ENCODE measurements at places on chromosomes 11 and 22. TPM values are rescaled to one million over a fixed set of nuclear protein-coding genes. Genes with fewer than 3 reads are reported as not detected.

- peaks cover 23% of the 10 kb centered on the region for H3K27me3 ChIP-seq
- DNase-seq, result no peak
- peaks cover 5% of the 10 kb centered on the region for H3K4me1 ChIP-seq
- no peak overlapping the region for H3K4me3 ChIP-seq
These were observed 325.5 kb downstream of the NTM start for GRCh38 chr11:131695889-131696429.

DNA sequence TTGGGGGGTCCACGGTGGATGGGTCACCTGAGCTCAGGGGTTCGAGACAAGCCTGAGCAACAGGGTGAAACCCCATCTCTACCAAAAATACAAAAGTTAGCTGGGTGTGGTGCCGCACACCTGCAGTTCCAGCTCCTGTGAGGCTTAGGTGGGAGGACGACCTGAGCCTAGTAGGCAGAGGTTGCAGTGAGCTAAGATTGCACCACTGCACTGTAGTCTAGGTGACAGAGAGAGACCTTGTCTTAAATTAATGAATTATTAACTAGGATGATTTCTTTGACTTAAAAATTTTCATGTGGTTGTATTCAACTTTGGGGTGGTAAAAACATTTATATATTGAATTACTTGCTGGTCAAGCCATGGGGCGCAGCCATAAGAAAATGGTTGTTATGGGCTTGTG lies 33.9 kb downstream of the CCDC83 start:
- no peak overlapping the region for H3K27ac ChIP-seq
- no peak overlapping the region for H3K4me3 ChIP-seq
- peaks cover 4% of the 10 kb centered on the region for H3K4me1 ChIP-seq
- H3K36me3 ChIP-seq, result no peaks in the 10 kb centered on the region
- H3K27me3 ChIP-seq, result peaks cover 15% of the 10 kb centered on the region
- no peak for DNase-seq

DNA sequence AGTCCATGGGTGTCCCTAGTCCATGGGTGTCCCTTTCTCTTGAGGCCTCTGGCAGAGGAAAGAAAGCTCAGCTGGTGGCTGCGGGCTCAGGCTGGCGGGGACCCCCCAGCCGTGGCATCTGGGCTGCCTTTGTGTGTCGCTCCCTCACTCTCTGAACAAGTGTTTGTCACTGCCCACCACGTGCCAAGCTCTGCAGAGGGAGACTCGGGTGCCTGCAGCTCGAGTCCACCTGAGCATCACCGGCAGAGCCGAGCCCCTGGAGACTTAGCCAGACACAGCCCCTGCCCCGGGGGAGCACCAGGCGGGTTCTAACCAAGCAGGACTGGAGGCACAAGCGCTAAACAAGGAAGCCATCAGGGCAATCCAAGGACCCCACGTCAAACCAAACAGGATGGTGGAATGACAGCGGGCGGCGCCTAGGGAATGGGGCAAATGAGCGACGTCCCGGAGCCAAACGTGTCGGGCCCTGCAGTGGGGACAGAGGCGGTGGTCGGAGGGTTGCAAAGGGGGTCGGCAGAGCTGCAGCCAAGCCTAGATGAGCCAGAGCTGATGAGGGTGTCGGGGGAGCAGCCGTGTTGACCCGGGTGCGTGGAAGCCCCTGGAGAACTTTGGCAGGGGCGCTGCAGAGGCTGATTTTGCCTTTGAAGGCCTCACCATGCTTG lies 2.1 kb upstream of the GRAMD4 start:
- DNase-seq, result no peak
- H3K4me1 ChIP-seq, result peaks cover 12% of the 10 kb centered on the region
- no peaks in the 10 kb centered on the region for H3K36me3 ChIP-seq
- no peak overlapping the region for H3K27ac ChIP-seq
- H3K4me3 ChIP-seq, result no peak overlapping the region

DNA sequence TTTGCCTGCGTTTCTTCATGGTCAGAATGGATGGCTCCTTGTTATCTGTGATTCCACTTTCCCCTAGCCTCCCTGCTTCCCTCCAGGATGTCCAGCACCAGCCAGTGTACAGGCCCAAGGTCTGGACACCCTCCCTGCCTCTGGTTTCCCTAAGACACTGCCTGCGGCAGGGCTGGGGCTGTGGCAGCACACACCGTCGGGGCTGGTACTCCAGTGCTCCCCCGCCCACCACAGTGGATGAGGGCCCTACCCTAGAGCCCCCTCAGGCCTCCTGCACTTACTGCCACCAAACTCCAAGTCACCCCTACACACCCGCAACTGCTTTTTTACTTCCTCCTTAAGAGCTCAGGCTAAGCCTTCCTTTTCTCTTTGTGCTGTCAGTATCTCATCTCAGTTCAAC lies 28.9 kb downstream of the ZNF214 start:
- no peak overlapping the region for H3K4me3 ChIP-seq
- H3K27ac ChIP-seq, result no peak overlapping the region
- DNase-seq, result no peak
- no peaks in the 10 kb centered on the region for H3K36me3 ChIP-seq

GRCh38 chr22:45949891-45950290 lies 27.1 kb downstream of the WNT7B start:
- no peaks in the 10 kb centered on the region for H3K4me1 ChIP-seq
- DNase-seq, result no peak
- no peak overlapping the region for H3K4me3 ChIP-seq
- peaks cover 24% of the 10 kb centered on the region for H3K27me3 ChIP-seq
- no peaks in the 10 kb centered on the region for H3K36me3 ChIP-seq

METTL15 gene
- total RNA-seq, result 18.2 TPM

ADAMTS15 gene
- 0.05 TPM for total RNA-seq

YAP1 gene
- total RNA-seq, result 0.63 TPM

PDGFB gene
- 2.9 TPM for total RNA-seq

ISX gene
- total RNA-seq, result not detected
